ENCODE measurements at places on chromosomes 4 and X.

DNA sequence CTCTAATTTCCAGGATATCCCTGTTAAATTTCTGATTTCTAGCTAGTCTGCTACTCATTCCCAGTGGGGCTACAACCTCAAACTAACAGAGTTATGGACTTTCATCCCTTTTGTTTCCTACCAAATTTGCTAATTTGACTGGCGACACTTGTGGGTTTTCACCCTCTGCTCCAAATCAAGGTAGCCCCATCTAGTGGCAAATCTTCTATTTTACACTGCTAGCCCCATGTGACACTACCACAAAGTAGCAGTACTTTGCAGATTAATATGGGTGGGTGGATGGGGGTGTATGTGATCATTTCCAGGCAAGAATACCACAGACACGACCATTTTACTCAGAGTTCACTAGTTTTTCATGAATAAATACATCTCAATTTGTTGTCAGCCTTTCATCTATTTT, 150.3 kb downstream of the MSL3 start:
- DNase-seq, result no peak

GRCh38 chr4:124541652-124542420, 170.7 kb downstream of the ANKRD50 start:
- no peak for DNase-seq

GRCh38 chrX:69615342-69615741, 571 bp upstream of the EDA start:
- no peak for DNase-seq

DNA sequence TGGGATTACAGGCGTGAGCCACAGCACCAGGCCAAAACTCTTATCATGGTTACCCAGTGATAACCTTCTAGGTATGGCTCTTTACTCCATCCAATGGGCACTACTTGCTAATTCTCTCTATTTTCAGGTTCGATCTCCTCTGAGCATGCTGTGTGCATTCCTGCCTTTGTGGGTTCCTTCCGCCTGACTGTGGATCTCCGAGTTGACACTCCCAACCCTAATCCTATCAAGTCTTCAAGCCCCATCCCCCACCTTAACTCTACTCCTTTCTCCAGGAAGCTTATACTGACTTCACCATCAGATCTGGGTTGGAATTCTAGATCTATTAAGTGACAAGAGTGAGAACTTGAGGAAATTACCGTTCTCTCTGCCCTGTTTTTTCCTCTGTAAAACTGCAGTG, 64.6 kb downstream of the ZAR1 start:
- DNase-seq, result no peak

DNA sequence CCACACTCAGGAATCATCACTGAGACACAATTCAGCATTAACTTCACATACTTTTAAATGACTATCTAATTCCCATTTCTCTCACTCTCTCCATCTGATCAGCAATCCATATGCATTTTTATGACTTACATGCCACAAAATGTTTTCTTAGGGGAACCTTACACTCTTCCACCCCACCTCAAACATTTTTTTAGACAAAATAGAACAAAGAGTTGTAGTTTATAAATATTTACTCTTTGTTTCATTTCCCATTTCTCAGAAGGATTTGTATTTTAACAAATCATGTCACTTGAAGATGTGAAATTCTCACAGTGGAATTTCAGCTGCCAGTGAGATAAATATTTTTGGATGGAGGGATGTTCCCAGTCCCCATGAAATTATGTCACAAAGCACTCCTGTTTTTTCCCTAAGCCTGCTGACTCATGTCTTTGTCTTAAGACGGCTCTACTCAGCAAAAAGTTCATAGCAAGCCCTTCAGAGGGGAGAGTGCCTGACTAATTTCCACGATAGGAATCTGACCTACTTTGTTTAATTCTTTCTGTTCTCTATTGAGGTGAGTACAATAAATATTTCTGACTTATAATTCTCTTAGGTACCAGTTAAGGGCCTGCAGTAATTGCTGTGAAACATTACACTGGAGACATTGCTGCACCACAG, 257.7 kb downstream of the THOC2 start:
- no peak for DNase-seq

DNA sequence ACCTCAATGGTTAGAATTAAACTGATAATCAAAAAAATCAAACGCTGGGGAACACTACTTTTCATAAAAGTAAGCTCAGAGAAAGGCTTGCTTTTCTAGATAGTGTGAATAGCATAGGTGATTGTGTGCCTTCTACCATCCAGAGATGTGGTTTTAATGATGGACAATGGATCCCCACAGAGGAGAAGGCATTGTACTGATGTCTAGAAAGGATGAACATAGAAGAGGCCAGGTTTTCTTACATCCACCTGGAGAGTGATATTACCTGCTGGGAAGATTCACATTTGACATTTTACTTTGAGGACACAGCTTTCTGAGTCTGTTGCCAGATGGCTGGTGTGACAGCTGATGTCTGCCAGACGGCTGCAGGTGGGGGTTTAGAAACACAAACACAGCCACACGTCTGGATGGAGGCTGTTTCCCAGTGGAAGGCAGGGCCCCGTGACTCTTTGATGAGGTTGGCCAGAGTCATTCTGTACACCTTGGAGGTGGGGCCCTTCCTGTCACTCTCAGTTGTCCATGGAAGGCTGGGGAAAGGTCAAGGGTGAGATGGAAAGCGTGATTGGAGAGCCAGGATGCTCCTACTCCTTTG, 114.4 kb downstream of the PSAPL1 start:
- no peak for DNase-seq

DNA sequence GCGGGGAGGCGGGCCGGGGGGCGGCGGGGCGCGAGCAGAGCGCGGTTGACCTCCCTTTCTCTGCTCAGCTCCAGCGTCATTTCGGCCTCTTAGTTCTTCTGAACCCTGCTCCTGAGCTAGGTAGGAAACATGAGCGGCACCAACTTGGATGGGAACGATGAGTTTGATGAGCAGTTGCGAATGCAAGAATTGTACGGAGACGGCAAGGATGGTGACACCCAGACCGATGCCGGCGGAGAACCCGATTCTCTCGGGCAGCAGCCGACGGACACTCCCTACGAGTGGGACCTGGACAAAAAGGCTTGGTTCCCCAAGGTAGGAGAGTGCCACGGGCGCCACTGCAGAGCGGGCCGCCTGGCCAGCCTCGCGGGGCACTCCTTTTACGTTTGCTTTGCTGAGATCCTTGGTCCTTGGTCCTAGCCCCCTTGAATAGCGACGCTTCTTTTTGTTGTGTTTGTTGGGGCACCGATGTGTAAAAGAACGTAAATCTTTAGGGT, at the start of gene HTATSF1:
TSS of gene HTATSF1 (plus strand) at position 37 of the 497 bp plus-strand sequence. CDS start at position 130, 93 bp downstream.
- no peak for DNase-seq

- no peak for DNase-seq
Measured at GRCh38 chrX:107669261-107669660, 41.0 kb downstream of the PRPS1 start.

DNA sequence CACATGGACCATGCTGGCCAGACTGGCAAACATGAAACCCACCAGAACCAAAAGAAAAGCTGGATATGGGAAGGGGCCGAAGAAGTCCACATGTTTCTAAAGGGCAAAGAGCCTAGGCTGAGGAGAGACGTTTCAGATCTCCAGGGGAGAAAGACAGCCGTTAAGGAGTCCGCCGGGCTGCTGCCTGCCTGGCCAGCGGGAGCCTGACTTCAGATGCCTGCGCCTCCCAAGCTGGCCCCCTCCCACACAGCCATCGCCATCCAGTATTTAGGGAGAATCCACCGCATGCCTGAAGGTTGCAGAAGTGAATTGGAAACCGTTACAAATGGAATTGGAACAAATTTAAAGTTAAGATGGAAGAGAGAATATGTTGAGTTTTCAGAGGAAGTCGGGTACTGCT, 2.9 kb downstream of the TBL1X start:
- DNase-seq, result no peak

Measured in breast epithelium (tissue), 4 donors.